ENCODE measurements at places on chromosomes 1 and 21.

- DNase-seq = no peak
These were observed 33.0 kb downstream of the COP1 start for GRCh38 chr1:176174108-176174507.

- no peak for DNase-seq
These were observed 969.5 kb upstream of the B3GALT2 start for GRCh38 chr1:194155962-194156361.

- no peak for DNase-seq
These were observed 78.8 kb upstream of the KLHDC7A start for GRCh38 chr1:18401921-18402320.

GRCh38 chr1:18201997-18202719 lies 94.6 kb downstream of the IGSF21 start:
- no peak for DNase-seq

- peak; percentile 83 for DNase-seq
These were observed 29.1 kb downstream of the KNCN start for GRCh38 chr1:46522184-46522968.

DNA sequence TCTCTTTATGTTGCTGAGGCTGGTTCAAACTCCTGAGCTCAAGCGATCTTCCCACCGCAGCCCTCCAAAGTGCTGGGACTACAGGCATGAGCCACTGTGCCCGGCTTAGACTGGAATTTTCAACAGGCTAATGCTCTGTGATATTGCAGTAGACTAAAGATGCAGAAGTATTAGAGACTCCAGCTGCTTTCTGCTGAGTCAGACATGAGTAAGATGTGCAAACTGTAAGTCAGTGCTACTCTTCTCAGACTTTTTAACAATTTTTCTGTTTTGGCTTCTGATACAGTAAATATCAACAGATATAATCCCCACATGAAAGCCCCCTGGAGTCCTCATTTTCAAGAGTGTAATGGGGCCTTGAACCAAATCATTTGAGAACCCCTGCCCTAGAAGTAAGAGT lies 29.3 kb upstream of the NLRP3 start:
- no peak for DNase-seq

All from stimulated activated effector memory CD8-positive, alpha-beta T cell treated with anti-CD3 and anti-CD28 coated beads, Interleukin-12 subunit alpha, Interleukin-12 subunit beta, amount 100 ng/mL, for 72 hours (primary cell).